ENCODE measurements at places on chromosomes 13 and 19.
A peak's percentile ranks its signal among the peaks of the same experiment; 100 is the strongest.

- DNase-seq, result no peak
Observed at GRCh38 chr13:88142653-88143052, 471.5 kb downstream of the SLITRK5 start.

DNA sequence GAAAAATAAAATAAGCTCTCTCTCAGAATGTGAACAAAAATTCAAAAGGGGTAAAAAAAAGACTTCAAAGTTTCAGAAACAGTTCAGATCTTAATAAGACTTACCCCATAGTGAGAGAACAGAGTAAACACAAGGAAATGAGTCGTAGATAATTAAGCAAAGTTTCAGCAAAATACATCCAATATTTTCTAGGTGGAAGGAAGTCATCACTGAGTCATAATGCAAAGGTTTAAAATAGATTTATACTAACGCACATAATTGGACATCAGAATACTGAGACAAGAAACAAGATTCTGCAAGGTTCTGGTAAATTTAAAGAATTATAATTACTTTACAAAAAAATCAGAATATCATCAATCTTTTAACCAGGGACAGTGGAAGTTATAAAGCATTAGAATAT, 1370.7 kb upstream of the ATXN8OS start:
- no peak for DNase-seq

DNA sequence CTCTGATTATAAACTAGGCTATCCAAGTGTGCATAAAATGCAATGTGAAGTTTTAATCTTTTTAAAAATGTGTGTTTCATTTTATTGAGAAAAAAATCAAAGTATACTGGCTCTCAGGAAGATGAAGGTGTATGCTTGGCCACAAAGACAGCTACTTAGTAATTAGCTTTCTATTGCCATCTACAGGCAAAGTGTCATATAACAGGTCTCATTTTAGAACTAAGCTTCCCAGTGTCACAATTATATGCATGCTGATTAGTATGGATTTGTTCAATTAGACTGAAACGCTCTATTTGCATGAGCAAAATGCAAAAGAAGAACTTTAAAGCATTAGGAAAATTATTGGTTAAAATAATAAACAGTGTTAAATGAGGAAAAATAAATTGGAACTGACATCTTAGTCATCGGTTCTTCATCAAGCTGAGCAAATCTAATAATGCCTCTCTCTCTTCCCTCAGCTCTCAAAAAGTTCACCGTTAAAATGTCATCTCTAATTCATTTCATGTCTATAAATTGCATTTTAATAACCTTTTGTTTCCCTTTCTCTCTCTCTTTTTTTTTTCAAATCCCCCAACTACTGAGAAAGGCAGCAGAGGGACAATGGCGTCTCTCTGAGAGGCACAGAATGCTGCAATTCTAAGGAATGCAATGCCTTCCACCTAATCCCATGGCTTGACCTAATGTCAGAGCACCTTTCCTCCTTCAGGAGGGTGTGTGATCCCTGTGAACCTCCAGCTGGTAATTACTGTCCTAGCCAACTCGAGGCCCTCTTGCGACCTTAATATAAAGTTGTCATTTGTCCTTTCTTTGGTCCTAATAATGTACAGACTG, 313.1 kb upstream of the MAB21L1 start:
- no peak for DNase-seq

- no peak for DNase-seq
Observed at GRCh38 chr19:3451451-3451866, 28.9 kb downstream of the SMIM24 start.

- DNase-seq, result no peak
Observed at GRCh38 chr13:41452462-41452861, 4.9 kb upstream of the RGCC start.

DNA sequence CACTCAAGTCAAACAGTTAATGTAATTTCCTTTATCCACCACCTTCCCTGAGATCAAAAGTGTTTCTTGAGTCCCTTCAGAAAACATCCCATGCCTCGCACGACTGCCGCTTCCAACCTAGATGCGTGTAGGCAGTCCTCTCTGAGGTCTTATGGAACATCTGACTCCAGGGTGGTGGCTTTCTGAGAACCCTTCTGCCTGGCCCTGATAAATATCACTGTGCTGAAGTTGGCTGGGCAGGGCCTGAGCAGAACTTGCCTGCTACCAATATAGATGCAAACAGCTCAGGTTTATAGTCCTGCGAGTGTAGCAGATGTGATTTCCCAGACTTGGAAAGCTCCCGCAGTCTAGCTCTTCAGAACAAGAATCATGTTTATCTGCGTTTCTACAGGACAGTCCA, 61.1 kb upstream of the GPR12 start:
- no peak for DNase-seq

GRCh38 chr13:50829226-50829625, 14.3 kb downstream of the DLEU7 start:
- DNase-seq, result no peak

- DNase-seq, result no peak
Observed at GRCh38 chr13:61417086-61417570, 1.5 kb upstream of the PCDH20 start.

DNA sequence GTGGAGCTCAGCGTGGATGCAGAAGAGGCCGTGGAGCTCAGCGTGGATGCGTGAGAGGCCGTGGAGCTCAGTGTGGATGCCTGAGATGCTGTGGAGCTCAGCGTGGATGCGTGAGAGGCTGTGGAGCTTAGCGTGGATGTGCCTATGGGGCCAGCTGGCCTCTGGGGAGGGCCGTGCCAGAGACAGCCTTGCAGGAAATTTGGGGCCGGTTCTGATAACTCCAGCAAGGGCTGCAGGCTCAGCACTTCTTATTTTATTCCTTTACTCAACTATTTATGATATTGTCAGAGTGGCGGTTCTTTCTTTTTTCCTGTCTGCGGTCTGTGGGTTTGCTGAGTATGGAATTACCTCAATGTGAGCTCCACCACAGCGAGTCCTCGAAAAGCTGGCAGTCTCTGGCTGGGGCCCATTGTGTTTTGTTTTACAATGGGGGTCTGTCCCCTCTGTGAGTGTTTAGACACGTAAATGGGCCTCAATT, 17.8 kb upstream of the TMEM255B start:
- no peak for DNase-seq

- peak; percentile 88 for DNase-seq
Observed at GRCh38 chr19:17499648-17500446, 11.6 kb upstream of the PGLS start.

- DNase-seq, result no peak
Observed at GRCh38 chr19:52724701-52725514, 9.9 kb downstream of the ZNF611 start.

GRCh38 chr13:46866150-46866549, 30.7 kb downstream of the HTR2A start:
- peak; percentile 73 for DNase-seq

- no peak for DNase-seq
Observed at GRCh38 chr13:112212533-112212932, 145.6 kb downstream of the SOX1 start.

GRCh38 chr13:110358381-110358780, 51.3 kb downstream of the COL4A2 start:
- DNase-seq, result no peak

- no peak for DNase-seq
Observed at GRCh38 chr13:91660076-91660415, 261.6 kb downstream of the GPC5 start.

- no peak for DNase-seq
Observed at GRCh38 chr13:38002606-38003005, 133.0 kb upstream of the TRPC4 start.

GRCh38 chr13:111387026-111387871, 66.8 kb downstream of the TEX29 start:
- no peak for DNase-seq

DNA sequence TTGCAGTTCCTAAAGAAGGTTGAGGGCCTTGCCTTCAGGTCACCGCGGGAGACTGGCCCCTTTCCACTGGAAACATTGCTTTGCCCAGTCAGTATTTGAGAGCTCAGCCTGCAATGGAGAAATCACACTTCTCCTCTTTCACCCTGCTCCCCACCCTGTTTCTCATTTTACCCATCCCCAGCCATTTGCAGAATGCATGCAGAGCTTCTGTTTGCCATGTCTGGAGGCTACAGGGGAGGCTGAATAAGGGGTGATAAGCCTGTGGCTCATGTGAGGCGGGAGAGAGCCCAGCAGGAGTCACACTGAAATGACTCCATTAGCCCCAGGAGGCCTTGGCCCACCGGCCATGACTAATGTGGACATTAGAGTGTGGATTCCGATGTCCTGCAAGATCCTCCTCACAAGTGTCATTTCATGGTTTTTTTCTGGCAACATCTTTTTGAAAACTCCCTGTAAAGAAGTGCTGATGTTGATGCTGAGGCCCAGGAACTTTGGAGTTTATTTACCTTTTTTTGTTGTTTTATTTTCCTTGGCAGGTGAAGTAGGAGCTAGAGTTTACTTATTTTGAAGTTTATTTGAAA, 6.3 kb downstream of the SPINT2 start:
- no peak for DNase-seq

- no peak for DNase-seq
Observed at GRCh38 chr13:98324105-98324504, 147.0 kb upstream of the RNF113B start.

DNA sequence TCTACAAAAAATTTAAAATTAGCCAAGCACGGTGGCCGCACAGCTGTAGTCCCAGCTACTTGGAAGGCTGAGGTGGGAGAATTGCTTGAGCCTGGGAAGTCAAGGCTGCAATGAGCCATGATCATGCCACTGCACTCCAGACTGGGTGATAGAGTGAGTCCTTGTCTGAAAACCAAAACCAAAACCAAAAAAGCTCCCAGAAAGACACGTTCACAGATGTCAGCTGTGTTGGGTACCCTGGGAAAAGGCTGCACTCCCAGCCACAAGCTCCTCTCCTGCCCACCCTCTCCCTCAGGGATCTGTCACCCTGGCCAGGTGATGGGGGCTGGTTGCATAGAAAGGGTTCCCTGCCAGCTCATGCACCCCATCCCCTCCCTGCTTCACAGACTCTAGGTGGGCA, 53.3 kb downstream of the RNF6 start:
- DNase-seq, result no peak

DNA sequence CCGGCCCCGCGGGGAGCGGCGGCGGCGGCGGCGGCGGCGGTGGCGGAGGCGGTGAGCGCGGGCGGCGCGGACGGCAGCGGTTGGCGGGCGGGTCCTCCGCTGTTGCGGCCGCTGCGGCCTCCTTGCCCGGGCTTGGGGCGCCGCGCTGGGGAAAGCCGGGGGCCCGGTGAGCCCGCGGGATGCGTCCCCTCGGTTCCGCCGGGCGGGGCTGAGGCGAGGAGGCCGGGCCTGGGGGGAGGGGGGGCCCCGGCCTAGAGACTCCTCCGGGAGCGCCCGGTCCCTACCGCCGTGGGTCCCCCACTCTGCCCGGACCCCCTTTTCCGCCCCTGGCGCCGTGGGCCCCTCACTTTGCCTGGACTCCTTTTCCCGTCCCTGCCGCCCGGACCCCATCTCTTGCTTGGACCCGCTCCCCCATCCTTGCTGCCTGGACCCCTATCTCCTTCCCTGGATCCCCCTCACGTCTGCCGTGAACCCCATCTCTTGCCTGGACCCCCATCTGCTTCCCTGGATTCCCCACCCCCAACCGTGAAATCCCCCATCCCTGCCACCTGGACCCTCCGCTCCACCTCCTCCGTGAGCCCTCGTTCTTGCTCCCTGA, 28.6 kb upstream of the NDUFS7 start:
- DNase-seq, result no peak

- no peak for DNase-seq
Observed at GRCh38 chr13:112869202-112870050, 99.6 kb upstream of the MCF2L start.

DNA sequence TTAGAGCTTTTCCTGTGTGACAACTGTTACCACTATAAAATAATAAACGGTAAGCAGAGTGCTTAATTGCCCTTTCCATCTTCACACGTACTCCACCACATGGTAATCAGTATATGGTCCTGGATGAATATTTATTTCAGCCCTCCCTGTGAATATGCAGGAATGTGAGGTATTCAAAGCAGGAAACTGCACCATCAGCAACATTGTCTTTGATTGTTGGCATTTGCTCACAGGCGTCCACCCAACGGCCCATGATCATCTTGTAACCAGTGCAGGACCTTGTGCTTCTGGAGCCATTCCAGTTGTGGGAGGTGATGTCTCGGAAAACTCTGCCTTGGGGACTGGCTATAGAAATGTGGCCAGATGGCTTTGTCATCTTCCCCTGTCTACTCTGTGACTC, 132.6 kb downstream of the COG6 start:
- no peak for DNase-seq

- DNase-seq, result no peak
Observed at GRCh38 chr19:38395381-38396114, 7.1 kb downstream of the SPRED3 start.

DNA sequence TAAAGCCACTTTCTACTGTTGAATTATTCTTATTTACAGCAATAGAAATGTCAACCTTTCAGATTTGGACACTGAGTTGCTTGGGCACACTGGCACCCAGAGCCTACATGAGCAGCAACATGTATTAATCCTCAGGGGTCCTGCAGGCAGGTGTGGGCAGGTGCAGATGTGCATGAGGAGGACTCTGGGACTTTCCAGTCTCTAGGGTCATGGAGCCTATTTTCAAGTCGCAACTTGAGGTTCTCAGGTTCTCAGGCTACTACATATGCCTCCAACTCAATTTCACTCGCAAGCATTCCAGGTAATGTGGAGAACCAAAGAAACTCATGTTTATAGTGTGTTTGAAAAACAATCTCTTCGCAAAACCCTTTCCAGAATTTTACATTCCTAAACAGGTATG, 73.2 kb downstream of the STARD13 start:
- DNase-seq, result no peak

- no peak for DNase-seq
Observed at GRCh38 chr19:5943045-5943444, 29.0 kb downstream of the CAPS start.

DNA sequence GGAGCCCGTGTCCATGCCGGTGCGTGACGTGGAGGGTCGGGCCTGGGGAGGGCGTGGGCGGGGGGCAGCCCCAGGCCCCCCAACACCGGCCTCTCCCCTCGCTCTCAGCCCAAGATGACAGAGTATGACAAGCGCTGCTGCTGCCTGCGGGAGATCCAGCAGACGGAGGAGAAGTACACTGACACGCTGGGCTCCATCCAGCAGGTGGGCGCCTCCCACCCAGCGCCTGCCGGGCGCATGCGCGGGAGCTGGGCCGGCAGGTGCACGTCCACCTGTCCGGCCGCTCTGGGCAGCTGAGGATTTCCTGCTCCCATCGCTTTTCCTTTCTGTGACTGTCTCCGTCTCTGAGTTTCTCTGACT, 49.8 kb downstream of the VAV1 start:
- no peak for DNase-seq

GRCh38 chr13:113882267-113882630, 18.4 kb upstream of the GAS6 start:
- no peak for DNase-seq

- DNase-seq, result no peak
Observed at GRCh38 chr13:79749984-79750551, 269.1 kb downstream of the NDFIP2 start.
